GDM1 (cell line): ENCODE measurements at places on chromosomes 2 and 18.

GRCh38 chr2:100865816-100866460 is 46.0 kb downstream of the NPAS2 start:
- no peak for DNase-seq

GRCh38 chr2:158221063-158222020 is 119.7 kb downstream of the UPP2 start:
- no peak for DNase-seq

DNA sequence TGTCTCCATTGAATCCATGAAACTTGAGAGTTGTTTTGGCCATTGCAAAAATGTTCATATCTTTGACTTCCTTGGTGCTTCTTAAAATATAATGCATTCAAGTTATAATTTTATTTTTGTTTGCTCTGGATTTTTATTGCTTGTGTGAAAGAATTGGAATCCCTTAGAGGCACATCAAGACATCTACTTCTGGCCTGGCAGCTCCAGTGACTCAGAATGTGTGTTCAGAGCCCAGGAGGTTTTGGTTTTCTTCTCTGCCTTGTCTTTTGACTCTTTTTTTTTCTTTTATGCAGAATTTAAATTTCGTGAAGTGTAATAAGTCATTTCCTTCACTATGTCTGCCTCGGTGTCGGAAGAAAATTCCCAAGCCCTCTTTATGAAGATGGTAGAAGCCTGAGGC is 180.2 kb downstream of the LTBP1 start:
- no peak for DNase-seq

- no peak for DNase-seq
Measured at GRCh38 chr2:159108181-159108893, 139.9 kb downstream of the TANC1 start.

GRCh38 chr2:117523267-117523666 is 291.2 kb upstream of the DDX18 start:
- no peak for DNase-seq

GRCh38 chr18:66682855-66683322 is 79.0 kb upstream of the CDH19 start:
- DNase-seq, result no peak

GRCh38 chr2:53784436-53784835 is 2.3 kb downstream of the ASB3 start:
- DNase-seq, result no peak

DNA sequence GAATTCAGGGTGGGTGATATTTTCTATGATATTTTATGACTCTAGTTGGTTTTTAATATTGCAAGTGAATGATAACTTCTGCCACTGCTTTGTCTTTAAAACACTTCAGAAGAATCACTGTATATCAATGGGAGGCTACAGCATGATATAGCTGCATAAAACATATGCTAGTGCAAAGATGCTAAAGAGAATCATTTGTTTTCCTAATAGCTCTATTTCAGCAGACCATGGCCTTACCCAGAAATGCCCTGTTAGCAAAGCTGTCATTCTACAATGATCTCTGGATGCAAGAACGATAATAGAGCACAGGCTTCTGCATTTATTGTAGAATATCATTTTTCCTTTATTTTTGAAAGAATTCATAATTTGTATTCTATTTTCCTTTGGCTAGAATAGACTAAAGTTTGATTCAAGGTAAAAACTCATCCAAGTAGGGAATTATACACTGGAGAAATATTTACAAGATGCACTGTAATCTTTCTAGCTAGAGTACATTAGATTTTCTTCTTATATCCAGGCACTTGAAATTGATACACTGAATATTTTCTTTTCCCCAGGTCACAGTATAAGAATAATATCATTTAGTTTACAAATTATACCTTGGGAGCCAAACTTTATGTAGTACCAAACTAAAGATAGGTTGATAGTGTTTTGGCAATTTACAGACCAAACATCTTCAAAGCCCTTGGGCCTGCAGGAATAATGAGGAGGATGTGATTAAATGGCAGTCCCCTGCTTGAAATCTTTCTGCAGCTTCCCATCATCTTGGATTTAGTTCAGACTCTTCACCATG is 252.6 kb upstream of the LINC00305 start:
- no peak for DNase-seq

- DNase-seq, result no peak
Measured at GRCh38 chr18:37258819-37259218, 306.8 kb downstream of the CELF4 start.

GRCh38 chr2:196068271-196069209 is at the start of gene DNAH7:
DNAH7 (minus strand) TSS chr2:196068837; CDS start chr2:196068711, 126 bp downstream.
- DNase-seq, result peak; percentile 78

DNA sequence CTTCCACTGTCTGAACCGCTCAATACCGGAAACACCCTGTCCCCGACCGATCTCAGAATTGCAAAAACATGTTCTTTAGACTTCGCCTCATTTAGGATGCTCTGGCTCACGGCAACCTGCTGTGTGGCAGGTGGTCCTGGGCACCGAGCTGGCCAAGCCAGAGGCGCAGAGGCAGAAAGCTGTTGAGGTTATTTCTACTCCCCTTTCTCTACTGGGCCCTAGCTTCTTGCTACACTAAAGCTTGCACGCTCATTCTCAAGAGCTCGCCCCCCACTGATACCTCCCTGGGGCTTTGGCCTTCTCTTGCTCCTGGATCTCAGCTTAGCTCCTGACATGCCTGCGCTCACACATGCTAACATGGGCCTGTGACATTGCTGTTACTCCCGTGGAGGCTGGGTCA is 417.4 kb downstream of the LPIN1 start:
- DNase-seq, result no peak

- DNase-seq, result no peak
Measured at GRCh38 chr18:62868645-62869044, 153.3 kb downstream of the PHLPP1 start.

DNA sequence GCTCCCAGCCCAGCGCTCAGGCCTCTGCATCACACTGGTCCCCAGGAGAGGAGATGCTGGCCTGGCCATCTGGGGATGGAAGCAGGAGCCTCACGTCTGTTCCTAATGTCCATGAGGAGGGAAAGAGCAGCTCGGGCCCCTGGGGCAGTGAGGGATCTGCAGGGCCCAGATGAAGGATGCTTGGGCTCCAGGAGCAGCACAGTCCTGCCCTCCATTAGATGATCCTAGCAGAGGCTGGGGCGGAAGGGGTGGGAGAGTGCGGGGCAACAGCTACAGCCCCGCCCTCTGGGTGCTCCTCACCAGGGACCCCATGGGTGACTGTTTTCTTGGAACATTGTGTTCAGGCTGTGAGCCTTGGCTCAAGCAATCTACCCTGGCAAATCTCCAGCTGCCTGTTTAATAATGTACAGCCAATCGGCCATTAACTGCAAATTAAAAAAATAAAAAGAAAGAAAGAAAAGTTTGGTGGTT is 49.7 kb downstream of the TNS1 start:
- no peak for DNase-seq

DNA sequence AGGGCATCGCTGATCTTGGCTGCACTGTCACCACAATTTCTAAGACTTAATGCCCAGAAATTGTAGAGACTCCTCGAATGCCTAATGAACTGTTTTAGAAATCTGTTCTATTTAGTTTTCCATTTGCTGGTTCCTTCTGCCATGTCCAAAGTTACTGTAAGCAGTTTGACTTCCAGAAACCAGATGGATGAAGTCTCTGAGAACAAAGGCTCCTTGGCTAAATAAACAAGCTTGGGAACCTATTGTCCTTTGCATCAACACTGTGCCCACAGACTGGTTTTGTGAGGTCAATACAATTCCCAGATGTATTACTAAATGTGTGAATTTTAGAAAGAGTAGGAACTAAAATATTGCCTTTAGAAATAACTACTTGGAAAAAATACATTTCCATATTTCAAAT is 600.2 kb downstream of the NYAP2 start:
- no peak for DNase-seq

- DNase-seq, result peak; percentile 6
Measured at GRCh38 chr2:197777823-197778407, 7.2 kb downstream of the BOLL start.

DNA sequence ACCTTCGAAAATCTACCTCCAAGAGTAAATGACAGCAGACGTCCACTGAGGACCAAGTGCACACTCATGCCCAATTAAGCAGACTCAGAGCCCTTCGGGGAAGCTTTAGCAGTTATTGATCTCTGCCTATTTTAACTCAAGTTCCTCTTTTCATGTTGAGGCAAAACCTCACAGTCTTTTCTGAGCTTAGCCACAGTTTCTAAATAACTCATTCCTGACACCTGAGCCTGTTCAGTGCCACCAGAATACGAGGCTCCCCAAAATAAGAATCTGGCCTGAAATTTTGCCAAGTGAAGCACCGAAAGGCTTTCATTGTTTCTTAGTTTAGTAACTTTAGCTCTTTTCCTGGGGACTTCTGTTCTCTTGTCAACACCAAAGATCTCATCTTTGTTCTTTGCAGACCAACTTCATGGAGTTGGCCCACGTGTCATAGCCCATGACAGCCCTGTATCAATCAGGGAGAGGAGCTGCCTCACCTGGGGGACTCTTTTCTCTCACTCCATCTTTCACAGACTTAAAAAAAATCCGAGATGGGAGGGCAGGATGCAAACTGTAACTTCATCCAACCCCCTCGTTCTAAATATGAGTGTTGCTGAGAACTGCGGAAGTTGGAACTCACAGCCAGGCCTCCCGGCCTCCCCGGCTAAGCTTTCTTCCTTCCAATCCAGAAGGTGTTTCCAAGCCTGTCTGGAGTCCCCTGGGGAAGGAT is 22.2 kb downstream of the INPP5D start:
- DNase-seq, result no peak

DNA sequence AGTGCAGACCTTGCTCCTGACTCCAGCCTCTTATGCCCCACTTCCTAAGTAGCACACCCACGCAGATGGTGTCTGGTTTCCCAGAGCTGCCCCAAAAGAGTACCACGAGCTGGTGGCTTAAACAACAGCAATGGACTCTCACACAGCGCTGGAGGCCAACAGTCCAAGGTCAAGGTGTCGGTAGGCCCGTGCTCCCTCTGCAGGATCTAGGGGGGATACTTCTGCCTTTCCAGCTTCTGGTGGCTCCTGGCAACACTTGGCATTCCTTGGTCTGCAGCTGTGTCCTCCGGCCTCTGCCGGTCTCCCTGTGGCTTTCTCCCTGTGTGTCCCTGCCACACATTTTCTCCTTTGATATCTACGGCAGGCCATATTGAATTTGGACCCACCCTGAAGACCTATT is 99.0 kb downstream of the TSHZ1 start:
- DNase-seq, result no peak

GRCh38 chr2:85237849-85238565 is 89.8 kb downstream of the TGOLN2 start:
- DNase-seq, result no peak

DNA sequence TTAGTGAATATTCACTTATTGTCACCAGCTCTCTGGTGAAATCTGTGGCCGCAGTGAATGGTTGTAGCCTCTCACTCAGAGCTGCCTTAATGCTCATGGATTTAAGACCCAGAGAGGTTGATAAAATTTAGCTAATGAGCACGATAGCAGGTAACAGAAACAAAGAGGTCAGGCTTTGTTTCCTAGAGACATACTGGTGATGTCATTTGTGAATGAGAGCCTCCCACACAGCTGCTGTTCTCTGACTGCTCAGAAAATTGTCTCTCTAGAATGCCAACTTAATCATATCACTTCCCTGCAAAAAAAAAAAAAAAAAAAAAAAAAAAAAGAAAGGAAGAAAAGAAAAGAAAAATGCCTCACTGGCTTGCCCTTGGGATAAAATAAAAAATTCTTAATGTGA is 411.7 kb upstream of the MYT1L start:
- DNase-seq, result no peak

GRCh38 chr2:230494980-230495379 is 79.0 kb downstream of the SP100 start:
- DNase-seq, result no peak

DNA sequence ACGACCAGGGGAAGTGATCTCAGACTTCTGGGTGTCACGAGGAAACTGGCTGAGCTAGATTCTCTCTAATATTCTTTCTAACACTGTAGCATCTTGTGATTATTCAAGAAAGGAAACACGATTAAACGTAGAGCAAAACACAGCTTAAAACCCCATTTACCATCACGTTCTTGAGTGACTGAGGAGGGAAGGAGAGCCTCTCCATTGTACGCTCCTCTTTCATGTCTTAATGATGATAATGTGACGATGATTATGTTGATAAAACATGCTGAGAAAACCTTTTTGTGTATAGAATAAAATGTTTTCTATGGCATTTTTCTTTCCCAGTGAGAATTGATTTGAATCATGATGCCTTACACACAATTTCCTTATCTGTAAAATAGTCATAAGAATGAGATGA is 705.6 kb upstream of the ID2 start:
- no peak for DNase-seq

DNA sequence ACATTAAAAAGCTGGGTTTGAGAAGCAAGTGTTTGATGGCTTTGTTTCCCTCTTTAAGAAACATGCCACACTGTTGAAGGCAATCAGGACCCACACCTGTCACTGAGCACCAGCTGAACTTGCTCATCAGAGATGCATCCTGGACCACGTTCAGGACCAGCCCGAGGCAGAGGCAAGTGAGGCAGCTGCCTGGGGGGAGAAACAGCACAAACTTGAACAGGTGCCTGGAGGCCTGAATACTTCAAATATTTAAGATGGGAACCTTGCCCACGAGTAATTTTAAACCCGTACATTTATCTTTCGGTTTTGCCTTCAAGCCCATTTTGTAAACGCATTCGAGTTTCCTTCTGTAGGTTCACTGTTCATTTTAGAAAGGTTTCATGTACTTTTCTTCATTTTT is 421.3 kb downstream of the NYAP2 start:
- no peak for DNase-seq

DNA sequence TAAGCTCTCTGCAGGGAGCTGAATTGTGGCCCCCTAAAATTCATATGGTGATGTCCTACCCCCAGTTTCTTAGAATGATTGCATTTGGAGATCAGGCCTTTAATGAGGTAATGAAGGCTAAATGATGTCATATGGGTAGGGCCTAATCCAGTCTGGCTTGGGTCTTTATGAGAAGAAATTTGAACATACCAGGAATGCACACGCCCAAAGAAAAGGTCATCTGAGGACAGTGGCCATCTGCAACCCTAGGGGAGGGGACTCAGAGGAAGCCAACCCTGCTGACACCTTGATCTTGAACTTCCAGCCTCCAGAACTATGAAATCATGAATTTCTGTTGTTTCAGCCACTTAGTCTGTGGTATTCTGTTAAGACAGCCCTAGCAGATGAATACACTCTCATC is 426.7 kb downstream of the EPHA4 start:
- no peak for DNase-seq

GRCh38 chr2:182713601-182714000 is 2.5 kb upstream of the DNAJC10 start:
- DNase-seq, result peak; percentile 73

DNA sequence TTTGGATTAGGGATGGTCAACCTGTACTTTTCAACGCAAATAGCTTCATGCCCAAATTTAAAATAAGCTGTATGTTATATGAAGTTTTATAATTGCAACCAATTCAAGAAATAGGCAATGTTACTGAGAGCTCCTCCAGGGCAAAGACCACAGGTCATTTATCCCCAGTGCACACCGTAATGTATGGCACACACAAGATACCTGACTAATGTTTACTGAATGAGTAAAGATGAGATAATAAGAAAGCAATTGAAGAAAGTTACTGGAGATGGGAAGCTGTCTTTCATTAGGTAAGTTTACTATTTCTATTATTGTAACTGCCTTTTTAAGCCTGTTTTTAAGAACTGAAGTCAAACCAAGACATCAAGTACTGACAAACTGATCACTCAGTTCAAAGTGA is 184.5 kb upstream of the VRK2 start:
- no peak for DNase-seq
